ENCODE measurements at places on chromosomes 16 and 17.

DNA sequence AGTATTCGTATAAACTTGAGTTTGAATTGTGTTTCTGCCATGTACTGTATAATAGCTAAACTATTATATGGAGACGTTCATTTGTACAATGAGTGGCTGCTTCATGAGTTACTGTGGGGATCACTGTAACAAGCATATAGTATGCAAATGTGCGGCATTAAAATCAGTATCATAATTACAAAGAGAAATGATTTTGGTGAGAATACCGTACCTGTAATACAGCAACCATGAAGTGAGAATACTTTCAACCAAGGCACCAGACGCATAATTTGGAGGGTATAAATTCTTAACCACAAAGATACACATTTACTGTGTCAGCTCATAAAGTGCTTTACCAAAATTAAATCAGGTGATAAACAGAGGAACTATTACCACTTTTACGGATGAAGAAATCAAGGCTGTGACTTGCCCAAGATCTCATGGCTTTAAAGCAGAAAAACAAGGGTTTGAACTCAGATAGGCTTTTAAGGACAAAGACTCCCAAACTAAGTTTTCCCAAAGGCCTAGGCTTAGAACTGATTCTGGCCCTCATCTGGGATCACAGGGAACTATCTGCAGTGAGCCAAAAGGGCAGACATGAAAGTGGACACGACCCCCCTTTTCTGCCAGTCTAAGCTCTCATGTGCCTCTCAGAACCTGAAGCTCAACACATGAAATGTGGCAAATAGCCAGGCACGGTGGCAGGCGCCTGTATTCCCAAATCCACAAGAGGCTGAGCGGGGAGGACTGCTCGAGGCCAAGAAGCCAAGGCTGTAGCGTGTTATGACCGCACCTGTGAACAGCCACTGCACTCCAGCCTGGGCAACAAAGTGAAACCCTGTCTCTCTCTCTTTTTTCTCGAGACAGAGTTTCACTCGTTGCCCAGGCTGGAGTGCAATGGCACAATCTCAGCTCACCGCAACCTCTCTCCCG lies 6.4 kb downstream of the RPS15A start:
- no peak for DNase-seq

DNA sequence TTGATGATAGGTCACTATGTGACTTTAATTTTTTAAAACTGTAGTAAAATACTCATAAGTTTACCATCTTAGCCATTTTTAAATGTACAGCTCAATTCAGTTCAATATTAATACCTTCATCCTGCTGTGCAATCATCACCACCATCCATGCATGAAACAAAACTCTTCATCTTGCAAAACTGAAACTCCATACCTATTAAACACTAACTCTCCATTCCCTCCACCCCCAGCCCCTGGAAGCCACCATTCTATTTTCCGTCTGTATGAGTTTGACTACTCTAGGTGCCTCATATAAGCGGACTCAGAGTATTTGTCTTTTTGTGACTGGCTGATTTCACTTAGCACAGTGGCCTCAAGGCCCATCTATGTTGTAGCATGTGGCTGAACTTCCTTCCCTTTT lies 9.4 kb upstream of the CNEP1R1 start:
- DNase-seq: no peak

DNA sequence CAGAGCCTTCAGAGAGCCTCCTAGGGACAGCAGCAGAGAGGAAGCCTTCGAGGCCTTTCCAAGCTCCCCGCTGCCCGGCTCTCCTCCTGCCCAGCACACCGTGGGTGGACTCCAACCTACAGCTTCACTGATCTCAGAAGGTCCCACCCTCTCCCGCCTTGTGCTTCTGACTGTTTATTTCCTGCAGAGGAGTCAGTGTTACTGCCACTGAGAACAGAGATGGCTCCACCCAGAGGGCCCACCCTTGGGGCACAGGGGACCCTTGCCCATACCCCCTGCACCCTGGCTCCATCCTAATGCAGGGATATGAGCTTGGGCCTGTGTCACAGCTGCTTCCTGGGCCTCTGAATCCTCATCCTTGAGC lies 52.8 kb upstream of the TOB1 start:
- DNase-seq: no peak

DNA sequence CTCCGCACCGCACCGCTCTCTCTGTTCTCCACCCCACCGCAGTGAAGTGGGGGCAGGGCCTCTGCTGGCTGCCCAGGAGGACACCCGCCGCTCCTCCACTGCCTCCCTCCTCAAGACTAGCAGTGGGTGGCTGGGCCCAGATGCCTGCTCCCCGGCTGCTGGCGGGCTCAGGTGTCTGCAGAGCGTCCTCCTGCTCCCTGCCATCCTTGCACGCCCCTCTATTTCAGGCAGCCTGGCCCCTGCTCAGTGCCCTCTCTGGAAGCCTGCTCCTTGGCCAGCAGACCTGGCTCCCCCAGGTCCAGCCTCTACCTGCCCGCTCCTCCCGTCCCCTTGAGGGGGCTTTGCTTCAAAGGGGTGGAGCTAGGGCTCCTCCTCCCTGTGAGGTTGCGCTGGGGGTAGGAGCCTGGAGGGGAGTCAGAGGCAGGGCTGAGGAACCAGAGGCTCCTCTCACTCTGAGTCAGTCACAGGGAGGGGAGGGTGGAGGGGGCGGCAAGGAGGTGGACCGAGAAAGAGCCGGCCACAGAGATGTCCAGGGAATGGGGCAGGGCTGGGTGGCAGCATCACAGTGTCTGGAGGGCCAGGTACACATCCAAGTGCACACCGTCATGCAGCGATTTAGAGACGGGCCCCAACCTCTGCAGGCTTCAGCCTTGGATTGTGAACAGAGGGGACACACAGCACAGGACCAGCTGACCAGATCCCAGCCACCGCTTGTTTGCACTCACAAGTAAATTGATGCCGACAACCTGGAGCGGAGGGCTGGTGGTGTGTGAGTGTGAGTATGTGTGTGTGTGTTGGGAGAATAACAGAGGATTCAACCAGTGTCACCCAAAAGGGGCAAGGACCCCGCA lies 9.8 kb upstream of the TMEM92 start:
- peak; percentile 83 for DNase-seq

- DNase-seq: peak; percentile 23
Measured at GRCh38 chr16:54080524-54081008, 206.0 kb downstream of the IRX3 start.

DNA sequence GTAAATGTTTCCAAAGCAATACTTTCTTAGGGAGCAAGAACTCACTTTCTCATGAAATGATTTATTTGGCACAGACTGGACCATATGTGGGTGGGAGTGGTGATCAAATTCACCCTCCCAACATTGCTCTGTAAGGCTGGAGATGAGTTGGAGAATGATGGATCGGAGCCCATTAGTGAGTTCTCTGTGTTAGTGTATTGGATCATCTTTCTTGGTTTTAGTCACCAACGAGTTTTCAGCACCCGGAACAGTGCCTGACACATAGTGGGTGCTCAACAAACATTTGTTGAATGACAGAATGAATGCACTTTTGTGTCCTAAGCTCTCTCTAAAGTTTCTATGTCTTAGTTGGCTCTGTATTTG lies 104.5 kb upstream of the FAM20A start:
- DNase-seq: peak; percentile 45

GRCh38 chr17:1898332-1898731 lies 68.5 kb downstream of the RPA1 start:
- no peak for DNase-seq

DNA sequence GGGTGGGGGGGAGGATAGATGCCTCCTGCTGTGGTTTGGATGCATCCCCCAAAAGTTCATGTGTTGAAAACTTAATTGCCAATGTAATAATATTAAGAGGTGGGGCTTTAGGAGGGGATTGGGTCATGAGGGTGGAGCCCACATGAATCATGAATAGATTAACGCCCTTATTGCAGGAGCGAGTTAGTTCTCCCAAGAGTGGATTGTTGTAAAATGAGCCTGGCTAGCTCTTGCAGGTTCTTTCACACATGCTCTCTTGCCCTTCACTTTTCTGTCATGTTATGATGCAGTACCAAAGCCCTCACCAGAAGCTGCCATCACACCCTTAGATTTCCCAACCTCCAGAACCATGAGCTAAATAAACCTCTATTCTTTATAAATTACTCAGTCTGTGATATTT lies 52.0 kb downstream of the GINS3 start:
- no peak for DNase-seq

DNA sequence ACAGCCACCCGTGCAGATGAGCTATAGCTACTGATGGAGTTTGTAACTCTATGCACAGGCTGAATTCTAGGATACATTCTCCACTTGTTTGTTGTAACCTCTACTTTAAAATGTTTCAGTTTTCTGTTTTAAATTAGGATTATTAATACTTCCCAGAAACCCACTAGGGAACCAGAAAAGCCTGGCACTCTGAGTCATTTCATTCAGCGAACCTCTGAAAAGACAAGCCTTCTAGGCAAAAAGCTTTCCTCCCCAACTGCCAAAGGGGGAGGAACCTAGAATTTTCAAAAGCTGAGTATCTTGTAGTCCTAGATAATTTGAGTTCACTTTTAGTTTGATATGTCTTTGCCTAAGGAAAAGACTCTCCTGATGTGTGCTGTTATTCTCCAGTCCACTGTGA lies 43.2 kb downstream of the GOSR1 start:
- peak; percentile 69 for DNase-seq

DNA sequence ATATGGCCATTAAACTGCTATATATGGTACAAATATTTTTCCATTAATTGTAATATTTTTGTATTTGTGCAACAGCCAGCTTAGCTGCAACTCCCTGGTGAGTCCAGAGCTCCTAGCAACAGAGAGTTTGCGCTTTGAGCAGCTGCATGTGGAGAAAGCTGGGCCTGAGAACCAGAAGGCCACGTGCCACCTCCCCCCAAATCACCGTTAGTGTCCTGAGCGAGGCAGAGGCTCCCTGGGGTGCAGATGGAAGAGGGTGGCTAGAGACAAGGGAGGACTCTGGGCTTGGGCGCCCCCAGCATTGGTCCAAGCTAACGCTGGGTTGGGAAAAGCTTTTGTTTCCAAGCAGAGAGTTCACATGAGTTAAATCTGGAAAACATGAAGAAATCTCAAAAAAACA lies 41.6 kb downstream of the HSBP1 start:
- no peak for DNase-seq

GRCh38 chr17:10608244-10608643 lies 48.9 kb downstream of the MYH3 start:
- DNase-seq: no peak

GRCh38 chr17:48678141-48678971 lies 44.0 kb downstream of the PRAC1 start:
- peak; percentile 90 for DNase-seq

GRCh38 chr16:1908184-1908583 lies 10.0 kb downstream of the HS3ST6 start:
- no peak for DNase-seq

DNA sequence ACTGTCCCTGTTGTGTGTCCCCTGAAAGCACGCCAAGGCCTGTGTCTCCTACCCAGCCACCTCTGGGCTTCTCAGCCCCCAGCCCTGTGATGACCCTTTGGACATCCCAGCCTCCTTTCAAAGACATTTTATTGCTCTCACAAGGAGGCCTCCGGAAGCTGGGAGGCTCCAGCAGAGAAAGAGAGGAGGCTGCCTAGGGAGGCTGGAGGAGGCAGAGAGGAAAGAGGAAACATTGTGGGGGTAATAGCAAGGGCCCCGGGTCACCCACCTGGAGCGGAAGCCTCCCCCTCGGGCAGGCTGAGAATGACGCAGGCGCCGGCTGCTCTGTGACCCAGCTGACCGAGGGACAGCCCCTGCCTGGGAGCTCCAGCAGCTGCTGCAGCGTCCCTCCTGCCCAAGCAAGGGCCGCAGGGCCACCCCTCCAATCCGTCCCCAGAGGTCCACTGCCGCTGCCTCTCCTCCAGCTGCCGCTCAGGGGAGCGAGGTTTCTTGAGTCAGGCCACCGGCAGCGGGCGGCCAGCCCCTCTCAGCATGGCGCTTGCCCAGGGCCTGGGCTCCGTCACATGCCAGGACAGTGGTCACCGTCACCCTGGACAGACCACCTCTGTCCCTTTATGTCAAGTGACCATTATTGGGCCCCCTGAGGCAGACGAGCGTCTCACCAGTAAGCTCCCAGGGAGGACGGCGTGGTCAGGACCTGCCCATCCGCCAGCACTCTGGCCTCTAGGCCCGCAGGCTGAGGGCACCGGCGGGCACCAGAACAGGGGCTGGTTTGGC lies 29.3 kb downstream of the ACTG1 start:
- no peak for DNase-seq

DNA sequence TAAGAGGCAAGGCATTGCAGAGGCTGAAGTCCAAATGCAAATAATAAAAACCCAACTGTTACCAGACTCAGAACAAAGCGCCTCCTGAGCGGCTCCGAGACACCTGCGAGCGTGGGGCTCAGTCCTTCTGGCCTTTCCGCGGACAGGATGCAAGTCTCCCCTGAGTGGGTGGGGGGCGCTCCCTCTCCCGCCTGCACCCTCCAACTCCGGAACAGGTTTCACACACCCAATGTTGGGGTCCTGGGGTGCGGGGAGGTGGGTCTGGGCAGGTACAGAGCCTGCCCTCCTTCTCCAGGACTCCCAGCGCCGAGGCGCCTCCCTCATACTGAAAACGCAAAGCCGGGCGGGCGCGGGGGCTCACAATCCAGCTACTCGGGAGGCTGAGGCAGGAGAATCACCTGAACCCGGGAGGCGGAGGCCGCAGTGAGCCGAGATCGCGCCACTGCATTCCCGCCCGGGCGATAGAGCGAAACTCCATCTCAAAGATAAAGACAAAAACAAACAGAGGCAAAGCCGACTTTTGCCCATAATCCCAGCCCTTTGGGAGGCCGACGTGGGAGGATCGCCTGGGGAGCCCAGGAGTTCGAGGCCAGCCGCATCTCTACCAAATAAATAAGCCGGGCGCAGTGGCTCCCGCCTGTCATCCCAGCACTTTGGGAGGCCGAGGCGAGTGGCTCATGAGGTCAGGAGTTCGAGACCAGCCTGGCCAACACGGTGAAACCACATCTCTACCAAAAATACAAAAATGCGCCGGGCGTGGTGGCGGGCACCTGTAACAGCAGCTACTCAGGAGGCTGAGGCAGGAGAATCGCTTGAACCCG lies 893 bp downstream of the GINS2 start:
- DNase-seq: no peak

DNA sequence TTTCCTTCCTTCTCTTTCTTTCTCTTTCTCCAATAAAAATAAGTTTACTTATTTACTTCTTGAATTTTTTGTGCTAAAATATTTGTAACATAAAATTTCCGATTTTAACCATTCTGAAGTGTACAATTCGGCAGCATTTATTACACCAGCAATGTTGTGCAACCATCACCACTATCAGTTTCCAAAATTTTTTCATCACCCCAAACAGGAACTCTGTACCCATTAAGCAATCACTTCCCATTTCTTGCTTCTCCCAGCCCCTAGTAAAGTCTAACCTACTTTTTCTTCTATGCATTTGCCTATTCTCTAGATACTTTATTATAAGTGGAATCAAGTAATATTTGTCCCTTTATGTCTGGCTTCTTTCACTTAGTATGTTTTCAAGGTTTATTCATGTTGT lies 2.5 kb upstream of the HP start:
- DNase-seq: no peak

DNA sequence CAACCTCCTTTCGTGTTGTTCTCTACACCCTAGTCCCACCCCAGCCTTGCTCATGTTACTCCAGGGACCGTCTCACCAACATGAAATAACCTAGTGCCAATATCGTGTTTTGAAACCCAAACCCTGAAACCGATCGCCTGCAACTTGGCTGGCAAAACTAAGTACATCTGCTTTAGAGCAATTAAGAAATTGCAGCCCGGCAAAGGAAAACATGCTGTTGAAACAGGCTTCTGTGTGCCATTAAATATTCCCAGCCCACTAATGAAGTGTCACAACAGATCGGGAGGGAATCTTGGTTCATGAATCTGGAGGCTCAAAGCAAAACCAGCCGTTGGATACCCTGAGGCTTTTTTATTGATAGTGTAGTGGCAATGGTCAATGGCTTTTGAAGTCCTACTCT lies 48.3 kb upstream of the GPR139 start:
- DNase-seq: no peak

- no peak for DNase-seq
Measured at GRCh38 chr16:77195411-77195810, 3.8 kb upstream of the SYCE1L start.

GRCh38 chr16:12449795-12450194 lies 353.9 kb downstream of the CPPED1 start:
- DNase-seq: no peak

Measured in AG20443 (cell line).